ENCODE measurements at places on chromosomes 16 and 17.

DNA sequence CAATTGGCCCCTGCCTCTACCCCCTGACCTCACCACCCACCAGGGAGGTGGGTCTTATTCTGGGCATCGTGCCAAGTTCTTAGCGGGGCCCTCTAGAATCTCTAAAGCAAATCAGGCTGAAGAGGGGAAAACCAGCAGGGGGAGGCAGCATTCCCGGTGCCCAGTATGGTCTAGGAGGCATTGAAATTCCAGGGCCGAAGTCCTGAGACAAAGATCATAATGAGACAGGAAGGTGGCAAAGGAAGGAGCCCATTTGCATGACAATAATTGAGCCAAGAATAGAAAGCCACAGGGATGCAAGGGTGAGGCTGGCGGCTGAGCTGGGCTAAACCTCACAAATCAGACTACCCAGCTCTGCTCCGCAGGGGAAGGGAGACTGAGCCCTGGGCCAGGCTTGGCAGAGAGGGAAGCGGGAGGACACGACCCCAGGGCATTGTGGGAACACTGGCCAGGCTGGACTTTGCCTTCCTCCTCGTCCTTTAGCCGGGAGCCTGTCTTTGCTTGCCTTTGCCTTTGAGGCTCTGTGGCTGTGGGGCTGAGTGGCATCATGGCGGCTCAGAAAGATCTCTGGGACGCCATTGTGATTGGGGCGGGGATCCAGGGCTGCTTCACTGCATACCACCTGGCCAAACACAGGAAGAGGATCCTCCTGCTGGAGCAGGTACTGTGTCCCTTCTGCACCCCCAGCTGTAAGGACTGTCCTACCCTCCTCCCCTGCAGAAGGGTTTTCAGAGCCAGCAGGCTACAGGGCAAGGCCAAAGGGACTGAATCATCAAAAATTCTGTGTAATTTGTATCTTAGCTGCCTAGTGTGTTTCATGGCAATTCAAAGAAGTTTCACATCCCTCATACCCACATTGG is at the start of gene PIPOX:
TSS of gene PIPOX (plus strand) at position 463 of the 860 bp plus-strand sequence. CDS start at position 548, 85 bp downstream.
- peak; percentile 97 for DNase-seq

DNA sequence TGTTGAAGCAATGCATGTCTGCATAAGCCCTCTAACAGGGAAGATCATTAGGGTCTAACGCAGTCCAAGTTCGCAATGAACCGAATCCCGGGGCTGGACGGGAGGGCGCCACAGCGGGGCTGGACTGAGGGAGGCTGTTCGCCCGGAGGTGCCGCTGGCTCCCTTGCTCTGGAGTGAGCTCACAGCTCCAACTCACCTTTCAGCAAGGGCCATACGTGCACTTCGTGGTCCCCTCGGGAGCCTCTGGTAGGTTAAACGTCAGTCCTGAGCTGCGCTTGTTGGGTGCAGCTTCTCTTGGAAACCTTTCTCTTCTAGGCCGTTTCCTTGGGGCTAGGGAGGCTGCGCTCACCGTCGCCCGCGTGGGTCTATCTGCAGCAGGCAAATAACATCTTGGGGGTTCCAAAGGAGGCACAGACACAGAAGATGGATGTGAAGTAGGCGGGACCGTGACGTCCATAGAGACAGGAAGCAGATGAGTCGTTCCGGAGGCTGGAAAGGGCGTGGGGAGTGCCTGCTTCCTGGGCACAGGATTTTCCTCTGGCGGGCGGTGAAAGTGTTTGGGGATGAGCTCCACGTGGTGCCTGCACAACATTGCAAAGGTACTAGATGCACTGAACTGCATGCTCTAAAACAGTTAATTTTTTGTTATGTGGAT is 21.9 kb downstream of the ATP2C2 start:
- no peak for DNase-seq

DNA sequence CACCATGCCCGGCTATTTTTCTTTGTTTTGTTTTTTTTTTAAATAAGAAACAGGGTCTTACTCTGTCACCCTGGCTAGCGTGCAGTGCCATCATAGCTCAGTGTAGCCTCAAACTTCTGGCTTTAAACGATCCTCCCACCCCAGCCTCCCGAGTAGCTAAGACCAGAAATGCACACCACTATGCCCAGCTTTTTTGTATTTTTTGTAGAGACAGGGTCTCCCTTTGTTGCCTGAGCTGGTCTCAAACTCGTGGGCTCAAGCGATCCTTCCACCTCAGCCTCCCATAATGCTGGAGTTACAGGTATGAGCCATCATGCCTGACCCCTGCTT is 59.7 kb downstream of the WWP2 start:
- no peak for DNase-seq

- DNase-seq, result no peak
Observed at GRCh38 chr17:69834494-69834893, 240.5 kb upstream of the KCNJ16 start.

GRCh38 chr17:17661134-17661533 is 20.1 kb upstream of the RAI1 start:
- DNase-seq, result no peak

- DNase-seq, result no peak
Observed at GRCh38 chr17:54524501-54524900, 376.2 kb upstream of the TOM1L1 start.

DNA sequence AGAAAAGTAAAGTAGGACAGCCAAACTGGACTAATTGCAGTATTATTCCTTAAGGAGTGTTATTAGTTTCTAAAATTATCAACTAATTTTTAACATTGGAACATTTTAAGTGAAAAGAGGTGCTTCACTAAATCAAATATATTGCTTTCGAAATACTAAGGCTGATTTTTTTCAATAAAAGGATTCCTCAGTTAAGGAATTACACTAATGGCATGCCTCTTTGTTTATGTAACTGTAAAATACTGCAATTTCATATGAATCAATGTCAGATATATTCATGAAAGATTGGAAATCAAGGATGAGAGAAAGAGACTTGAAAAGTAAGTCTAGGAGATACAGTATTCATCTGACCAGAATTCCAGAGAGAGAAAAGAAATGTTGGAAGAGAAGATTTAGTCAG is 129.8 kb downstream of the TANC2 start:
- DNase-seq, result no peak

- DNase-seq, result no peak
Observed at GRCh38 chr17:19482576-19482975, 51.1 kb upstream of the SLC47A1 start.

- no peak for DNase-seq
Observed at GRCh38 chr16:75588716-75589115, 22.5 kb downstream of the GABARAPL2 start.

DNA sequence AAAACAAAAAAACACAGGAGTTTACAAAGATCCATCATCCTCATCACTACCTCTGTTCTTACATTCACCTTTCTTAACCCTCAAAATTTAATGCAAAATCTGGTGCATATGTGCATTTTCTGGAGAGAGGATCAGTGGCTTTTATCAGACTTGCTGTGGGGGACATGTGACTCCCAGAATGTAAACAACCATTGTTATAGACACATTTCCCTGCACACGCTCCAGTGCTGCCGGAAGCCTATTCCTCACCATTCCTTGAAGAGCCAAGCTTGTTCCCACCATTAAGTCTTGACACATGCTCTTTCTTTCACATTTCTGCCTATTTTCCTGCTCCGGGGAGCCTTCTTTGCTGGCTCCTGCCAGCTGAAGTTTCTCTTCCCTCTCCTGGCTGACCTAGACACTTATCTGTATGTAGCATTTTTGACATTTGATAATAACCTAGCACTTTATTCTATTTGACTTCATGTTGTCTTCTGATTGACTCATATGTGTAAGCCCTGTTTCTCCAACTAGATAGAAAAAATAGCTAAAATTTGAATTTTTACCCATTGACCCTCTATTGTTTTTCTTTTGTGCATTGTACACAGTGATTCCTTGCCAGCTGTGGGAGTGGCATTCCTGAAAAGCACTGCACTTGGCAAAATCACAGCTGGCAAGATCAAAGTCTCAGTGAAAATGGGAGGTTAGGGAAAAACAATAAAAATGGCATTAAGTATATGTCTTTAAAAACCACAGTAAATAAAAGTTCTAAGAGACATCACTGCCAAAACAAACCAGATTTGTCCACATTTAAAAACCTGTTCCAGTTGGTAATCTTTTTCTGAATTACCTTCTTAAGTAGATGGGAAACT is 76.8 kb upstream of the CIBAR2 start:
- no peak for DNase-seq

DNA sequence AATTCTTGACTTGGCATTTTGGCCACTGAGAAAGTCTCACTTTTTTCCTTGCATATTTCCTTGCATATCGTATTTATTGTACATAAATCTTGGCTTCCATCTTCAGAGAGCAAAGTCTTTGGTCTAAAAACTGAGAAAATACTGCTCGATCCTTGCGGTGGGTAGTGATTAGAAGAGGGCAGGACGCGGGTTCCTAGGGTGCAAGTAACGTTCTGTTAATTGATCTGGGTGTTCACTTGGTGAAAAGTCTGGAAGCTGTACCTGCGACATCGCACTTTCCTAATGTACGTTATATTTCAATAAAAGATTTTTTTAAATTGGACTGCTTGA is 758 bp upstream of the UBALD2 start:
- DNase-seq, result no peak

DNA sequence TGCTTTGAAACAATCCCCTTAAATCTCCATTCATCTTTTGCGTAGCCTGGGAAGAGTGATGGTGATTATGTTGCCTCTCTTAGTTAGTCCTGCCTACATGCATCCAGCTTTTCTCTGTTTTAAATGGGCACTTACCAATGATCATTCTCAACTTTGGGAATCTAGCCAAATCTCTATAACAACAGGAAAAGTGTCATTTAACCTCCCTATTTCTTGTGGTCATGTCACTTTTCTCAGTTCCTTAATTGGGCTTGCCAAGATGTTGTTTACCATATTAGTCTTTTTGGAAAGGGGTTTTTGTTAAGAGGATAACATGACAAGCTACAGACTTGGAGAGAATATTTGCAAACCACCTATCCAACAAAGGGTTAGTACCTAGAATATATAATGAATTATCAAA is 15.6 kb upstream of the CLEC10A start:
- DNase-seq, result no peak

DNA sequence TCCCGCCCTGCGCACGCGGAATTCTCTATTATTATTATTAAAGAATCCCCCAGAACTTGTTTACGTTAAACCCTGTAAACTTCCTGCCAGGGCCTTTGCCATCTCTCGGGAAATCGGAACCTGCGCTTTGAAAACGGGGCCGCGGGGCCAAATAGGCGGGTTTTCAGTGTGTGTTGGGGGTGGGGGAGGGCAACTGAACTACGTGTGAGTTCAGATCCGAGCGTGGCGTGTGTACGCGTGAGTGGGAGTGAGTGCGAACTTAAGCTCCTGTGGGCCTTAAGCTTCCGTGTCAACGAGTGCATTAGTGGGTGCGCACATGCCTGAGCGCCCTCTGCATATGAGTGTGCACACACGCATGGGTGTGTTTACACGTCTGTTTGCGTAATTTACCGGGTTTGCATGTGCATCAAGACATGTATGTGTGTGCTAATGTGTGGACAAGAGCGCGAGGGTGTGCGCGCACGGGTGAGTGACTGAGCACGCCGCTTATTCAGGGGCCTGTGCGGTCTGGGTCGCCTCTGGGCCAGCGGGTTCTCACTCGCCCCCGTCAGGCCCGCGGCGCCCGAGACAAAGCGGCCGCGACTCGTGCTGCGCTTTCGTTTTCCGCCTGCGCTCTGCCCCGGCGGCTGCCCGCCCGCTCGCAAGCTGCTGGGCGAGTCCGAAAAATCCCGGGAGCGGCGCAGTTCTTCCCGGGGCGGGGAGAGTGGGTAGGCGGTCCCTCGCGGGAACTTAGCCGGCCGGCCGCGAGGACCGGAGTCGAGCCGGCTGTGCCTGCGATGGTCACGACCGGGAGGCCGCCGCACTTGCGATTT is 1.2 kb upstream of the FOXF1 start:
- no peak for DNase-seq

DNA sequence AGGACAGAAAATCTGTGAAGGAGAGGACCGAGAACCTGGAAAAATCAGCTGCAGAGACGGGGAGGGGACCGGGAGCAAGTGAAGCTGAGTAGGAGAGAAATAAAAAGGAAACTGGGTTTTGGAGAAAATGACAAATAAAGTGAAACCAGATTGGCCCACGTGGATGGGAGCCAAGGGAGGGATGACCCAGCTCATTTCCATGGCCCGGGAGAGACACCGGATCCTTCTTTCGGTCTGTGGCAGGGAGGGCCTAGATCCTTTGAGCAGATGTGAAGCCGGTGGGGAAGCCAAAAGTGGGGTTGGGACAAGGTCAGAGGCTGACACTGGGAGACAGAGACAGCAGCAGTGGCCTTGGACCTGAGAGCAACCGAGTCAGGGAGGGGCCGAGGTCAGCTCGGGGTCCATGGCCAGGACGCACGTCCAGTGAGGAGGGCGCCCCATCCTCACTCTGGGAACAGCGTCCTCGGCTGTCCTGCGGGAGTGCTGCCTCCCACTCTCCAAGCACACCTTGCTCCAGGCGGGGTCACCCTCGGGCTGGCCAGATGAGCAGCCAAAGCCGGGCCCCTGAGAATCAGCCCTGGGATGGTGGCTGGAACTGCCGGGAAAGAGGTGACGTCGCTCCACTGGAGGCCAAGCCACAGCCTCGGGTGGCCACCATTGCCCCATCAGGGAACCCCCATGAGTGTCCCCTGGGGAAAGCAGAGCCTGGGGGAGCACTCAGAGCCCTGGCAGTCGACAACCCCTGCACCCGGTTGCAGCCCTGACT is 50.8 kb upstream of the CDR2 start:
- DNase-seq, result no peak

DNA sequence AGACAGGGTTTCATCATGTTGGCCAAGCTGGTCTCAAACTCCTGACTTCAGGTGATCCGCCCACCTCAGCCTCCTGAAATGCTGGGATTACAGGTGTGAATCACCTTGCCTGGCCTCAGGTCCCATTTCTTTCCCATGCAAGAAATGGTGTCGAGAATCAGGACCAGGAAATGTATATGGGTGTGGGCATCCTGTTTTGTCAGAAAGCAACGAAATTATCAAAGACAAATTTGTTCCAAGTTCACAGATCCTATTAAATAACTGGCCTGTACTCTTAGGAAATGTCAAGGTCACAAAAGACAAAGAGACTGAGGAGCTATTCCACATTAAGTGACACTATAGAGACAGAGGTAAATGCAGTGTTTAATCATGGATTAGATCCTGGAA is 17.1 kb upstream of the ST6GALNAC1 start:
- DNase-seq, result no peak

GRCh38 chr17:29393436-29393835 is 3.3 kb downstream of the TAOK1 start:
- DNase-seq, result no peak

- no peak for DNase-seq
Observed at GRCh38 chr17:7912927-7913524, 3.1 kb downstream of the RNF227 start.

DNA sequence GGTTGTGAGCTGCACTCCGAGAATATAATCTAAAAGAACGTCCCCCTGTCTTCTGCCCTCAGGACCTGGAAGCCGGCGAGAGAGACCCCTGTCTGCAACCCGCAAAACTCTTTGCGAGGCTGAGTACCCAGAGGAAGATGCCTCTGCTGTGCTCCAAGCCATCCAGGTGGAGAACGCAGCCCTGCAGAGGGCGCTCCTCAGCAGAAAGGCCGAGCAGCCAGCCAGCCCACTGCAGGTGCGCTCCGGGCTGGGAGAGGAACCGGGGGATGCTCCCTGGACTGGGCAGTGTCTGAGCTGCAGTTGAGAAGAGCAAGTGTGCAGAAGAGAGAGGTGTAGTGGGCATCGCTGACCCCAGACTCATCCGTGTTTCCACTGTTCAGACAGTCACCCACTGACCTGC is 148.3 kb downstream of the KATNIP start:
- DNase-seq, result peak; percentile 73

Data from NCI-H524 (cell line).